Gastrocnemius medialis (tissue), 4 donors: ENCODE measurements at places on chromosomes 5 and 9. TPM values are rescaled to one million over a fixed set of nuclear protein-coding genes. Genes with fewer than 3 reads are reported as not detected.

Gene SHISAL2B
- total RNA-seq = not detected

GRCh38 chr5:107324071-107324470 lies 346.7 kb downstream of the EFNA5 start:
- DNase-seq = no peak

Gene SLC23A1
- not detected for total RNA-seq

GRCh38 chr5:123099514-123100151 lies 10.6 kb downstream of the PRDM6 start:
- DNase-seq = no peak

GRCh38 chr9:134858051-134858841 lies 22.4 kb upstream of the FCN2 start:
- no peak for DNase-seq

- DNase-seq = no peak
Measured at GRCh38 chr5:91024727-91025126, 358.4 kb downstream of the ARRDC3 start.

DNA sequence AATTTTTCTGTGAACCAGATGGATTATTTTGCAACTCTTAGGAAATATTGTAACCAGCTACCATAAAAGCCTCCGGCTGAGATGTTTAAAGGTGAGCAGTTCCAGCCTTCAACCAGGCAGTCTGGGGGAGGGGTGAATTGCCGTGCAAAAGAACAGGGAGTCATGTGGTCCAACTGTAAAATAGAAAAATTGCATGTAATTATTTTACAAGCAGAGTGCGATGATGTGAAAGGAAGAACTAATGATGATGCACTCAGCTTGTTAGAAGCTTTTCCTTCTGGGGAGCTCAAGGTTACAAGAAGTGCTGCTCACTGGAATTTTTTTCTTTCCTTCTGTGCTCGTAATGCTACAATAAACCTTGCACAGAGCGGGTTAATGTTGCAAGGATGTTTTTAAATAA lies 188.7 kb upstream of the ITGA1 start:
- no peak for DNase-seq

- no peak for DNase-seq
Measured at GRCh38 chr5:56311306-56311905, 78.3 kb upstream of the ANKRD55 start.

- DNase-seq = no peak
Measured at GRCh38 chr5:165375201-165375600, 1869.8 kb downstream of the MAT2B start.

- no peak for DNase-seq
Measured at GRCh38 chr5:40385544-40385943, 294.2 kb upstream of the PTGER4 start.
